ENCODE measurements at places on chromosomes 13 and 19.
A peak's percentile ranks its signal among the peaks of the same experiment; 100 is the strongest.

DNA sequence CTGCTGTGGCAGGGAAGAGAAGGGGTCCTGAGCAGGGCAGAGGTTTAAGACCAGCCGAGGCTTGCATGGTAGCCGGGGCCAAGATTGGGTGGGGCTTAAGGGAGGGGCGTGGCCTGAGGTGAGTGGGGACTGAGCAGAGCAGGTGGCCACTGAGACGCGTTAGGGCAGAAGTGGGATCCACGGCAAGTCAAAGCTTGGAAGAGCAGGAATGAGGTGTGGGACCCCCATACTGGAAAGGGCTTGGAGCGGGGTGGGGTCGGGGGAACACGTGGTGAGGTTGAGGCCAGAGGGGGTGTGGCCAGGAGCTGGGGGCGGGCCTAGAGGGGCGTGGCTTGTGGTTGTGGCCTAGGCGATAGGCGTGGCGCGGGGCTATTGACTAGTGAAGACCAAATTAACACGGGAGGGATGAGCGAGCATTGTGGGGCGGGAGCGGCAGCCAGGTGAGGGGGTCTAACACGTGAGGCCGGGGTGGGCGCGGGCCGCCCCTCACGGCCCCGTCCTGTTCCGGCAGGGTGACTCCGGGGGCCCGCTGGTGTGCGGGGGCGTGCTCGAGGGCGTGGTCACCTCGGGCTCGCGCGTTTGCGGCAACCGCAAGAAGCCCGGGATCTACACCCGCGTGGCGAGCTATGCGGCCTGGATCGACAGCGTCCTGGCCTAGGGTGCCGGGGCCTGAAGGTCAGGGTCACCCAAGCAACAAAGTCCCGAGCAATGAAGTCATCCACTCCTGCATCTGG is 3.3 kb downstream of the CFD start:
- DNase-seq = no peak

DNA sequence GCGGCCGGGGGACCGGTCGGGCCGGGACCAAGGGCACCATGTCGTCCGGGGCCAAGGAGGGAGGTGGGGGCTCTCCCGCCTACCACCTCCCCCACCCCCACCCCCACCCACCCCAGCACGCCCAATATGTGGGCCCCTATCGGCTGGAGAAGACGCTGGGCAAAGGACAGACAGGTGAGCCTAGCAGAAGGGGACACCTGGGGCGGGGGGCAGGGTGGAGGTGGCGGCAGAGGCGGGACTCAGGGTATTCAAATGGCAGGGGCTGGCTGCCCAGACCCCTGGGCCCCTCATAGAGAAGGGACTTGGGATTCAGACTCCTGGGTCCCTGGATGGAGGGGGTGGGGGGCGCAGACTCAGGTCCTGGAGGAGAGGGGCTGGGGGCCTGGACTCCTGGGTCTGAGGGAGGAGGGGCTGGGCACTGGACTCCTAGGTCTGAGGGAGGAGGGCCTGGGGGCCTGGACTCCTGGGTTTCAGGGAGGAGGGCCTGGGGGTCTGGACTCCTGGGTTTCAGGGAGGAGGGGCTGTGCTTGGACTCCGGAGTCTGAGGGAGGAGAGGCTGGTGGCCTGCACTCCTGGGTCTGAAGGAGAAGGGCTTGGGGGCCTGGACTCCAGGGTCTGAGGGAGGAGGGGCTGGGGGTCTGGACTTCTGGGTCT is 735 bp downstream of the BRSK1 start:
- no peak for DNase-seq

- DNase-seq = no peak
Measured at GRCh38 chr19:13189600-13189999, 39.4 kb downstream of the IER2 start.

DNA sequence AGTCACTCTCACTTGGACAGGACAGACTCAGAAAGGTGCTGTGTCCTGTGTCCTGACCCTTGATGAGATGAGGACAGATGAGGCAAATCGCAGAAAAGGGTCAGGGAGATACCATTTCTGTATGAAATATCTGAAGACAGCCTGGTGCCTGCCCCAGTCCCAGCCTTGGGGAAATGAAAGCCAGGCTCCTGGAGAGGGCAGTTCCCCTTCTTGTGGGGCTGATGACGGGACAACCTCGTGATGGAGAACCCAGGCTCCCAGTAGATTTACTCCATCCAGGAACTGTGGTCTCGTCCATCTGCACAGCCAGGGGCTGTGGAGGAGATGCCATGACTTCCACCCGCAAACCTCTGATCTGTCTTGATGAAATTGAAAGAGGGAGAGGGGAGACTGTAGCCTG is 13.8 kb downstream of the LILRB1 start:
- DNase-seq = peak; percentile 5

- DNase-seq = no peak
Measured at GRCh38 chr13:28574617-28575142, 79.8 kb upstream of the FLT1 start.

- no peak for DNase-seq
Measured at GRCh38 chr13:110344320-110344719, 37.2 kb downstream of the COL4A2 start.

GRCh38 chr13:41139296-41139966 is 6.8 kb upstream of the KBTBD6 start:
- DNase-seq = no peak

DNA sequence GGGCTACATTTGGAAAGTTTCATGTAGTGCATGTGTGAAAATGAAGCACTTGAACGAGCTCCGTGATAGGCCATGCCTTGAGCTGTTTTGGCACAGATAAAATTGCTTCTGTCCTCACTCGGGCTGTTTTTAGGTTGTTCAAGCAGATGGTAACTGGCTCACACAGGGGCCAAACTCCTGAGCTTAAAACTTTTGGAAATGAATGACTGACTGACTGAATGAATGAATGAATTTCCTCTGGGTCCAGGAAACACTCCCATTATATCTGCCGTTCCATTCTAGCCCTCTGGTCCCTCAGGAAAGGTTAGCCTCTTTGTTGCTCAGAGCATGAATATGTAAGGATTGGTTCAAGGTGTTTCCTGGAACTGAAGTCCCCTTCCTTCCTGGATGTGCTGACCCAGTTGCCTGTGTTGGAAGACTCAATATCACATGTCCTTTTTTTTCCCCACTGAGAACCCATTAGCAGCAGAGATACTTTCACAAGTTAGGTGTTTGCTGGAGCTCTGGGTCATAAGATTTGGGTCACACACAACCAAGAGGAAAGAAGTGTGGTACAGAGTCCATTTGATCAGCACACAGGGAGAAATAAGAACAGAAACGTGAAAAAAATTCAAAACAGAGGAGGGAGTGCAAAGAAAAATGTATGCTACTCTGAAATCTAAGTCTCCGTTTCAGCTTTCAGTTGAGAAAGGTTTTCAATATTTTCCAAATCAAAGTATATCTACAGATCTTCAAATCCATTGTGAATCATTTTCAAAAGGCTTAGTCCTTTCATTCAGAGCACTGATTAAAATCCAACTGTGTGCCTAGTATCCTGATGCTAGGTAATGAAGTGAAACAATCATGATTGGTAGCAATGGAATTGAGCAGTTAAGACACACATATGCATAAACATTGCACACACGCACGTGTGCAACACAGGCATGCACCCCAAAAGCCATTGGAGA is 18.9 kb downstream of the MBNL2 start:
- DNase-seq = no peak

All from midbrain (tissue), 1 donor.